ENCODE measurements at places on chromosomes 4 and X. TPM values are rescaled to one million over a fixed set of nuclear protein-coding genes. Genes with fewer than 3 reads are reported as not detected.

The CLGN gene
- not detected for total RNA-seq

DNA sequence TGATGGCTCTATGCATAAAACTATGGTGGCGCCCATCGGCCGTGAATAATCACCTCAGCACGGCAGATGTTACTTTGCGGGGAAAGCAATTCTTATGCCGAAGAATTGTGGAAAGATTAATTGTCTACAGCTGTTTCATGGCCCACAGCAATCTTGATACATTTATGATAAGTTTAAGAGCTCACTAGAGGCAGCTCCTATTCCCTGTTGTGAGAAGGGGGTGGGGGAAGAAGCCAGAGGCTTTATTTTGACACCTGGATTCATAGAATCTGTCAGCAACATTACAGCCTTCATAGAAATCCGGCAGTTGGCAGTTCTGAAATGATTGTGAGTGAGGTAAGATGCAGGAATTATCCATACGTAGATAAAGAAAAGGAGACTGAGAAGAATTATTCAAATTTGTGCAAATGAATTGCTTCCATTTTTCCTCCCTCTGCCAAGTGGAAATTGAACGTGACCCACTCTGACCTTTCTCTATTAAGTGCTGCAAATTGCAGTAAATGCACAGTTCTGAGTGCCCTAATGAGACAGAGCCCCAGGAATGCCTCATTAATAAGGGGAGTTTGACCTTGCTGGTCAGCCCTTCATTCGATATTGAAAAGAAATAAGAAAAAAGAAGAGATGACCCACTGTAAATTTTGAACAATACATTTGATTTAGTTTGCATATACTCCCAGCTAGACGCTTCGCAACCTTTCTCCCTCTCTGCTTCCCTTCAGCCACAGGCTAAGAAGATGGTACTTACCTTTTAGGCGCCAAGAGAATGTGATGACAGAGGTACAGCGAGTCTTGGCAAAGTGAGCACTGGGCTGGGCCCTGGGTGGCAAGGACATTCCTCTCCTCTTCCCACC is 188.8 kb downstream of the GPAT3 start:
- H3K27ac ChIP-seq: no peak overlapping the region
- peaks cover 13% of the 10 kb centered on the region for H3K27me3 ChIP-seq
- DNase-seq: no peak
- H3K36me3 ChIP-seq: no peaks in the 10 kb centered on the region
- H3K4me1 ChIP-seq: no peaks in the 10 kb centered on the region

DNA sequence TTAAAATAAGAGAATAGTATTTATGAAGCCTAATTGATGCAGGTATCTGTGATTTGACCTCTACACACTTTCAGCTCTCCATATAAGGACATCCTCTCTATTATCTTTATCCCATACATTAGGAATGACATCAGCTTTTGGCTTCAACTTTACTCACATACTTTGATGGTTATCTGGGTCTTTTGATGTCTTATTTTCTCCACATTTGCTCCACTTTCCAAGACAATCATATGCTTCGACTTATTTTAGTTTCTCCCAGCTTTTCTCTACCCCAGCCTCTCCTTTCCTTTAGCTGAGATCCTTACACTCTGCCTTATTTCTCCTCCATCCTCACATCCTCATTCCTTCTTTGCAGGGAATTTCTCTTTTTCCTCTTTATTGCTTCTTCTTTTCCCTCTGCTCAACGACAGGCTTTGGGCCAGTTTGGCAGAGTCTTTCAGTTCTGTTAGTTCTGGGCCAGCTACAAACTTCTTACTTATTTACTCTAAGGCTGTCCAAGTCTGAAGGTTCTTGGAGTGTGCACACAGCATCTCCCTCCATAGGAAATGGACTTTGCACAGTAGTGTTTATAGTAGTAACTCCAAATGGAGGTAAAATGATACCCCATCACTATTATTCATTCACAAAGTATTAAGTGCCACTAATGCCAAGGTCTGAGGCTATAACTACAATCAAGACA is 50.5 kb downstream of the SLC4A4 start:
- peaks cover 28% of the 10 kb centered on the region for H3K36me3 ChIP-seq
- H3K4me3 ChIP-seq: peak overlapping the region; percentile 67
- H3K4me1 ChIP-seq: peaks cover 26% of the 10 kb centered on the region
- peak overlapping the region; percentile 69 for H3K27ac ChIP-seq
- H3K27me3 ChIP-seq: no peaks in the 10 kb centered on the region

GRCh38 chr4:86048426-86048825 is 311.4 kb downstream of the MAPK10 start:
- H3K36me3 ChIP-seq: no peaks in the 10 kb centered on the region
- no peak overlapping the region for H3K27ac ChIP-seq
- peaks cover 28% of the 10 kb centered on the region for H3K4me1 ChIP-seq
- H3K4me3 ChIP-seq: no peak overlapping the region

The HSFX1 gene
- total RNA-seq: 0.33 TPM

Data from HFFc6 (cell line).